ENCODE measurements at places on chromosomes 1 and 21.

GRCh38 chr1:155125511-155125945 is 2.1 kb upstream of the EFNA1 start:
- no peak for DNase-seq

DNA sequence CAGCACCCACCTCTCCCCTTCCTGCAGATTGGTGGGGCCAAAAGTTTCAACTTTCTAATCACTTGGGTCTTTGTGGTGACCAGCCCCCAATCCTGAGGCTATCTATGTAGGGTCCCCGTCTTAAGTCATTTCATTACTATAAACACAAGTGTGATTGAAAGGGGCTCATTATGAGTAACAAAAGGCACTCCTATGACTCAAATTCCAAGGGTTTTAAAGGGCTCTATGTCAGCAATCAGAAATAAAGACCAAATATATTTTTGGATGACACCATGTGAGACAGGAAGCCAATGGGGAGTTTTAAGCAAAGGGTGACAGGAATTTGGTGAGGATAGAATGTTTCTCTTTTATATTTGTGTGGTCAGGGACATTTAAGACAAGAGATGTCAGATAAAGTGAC is 6.2 kb downstream of the ERO1B start:
- DNase-seq: no peak

DNA sequence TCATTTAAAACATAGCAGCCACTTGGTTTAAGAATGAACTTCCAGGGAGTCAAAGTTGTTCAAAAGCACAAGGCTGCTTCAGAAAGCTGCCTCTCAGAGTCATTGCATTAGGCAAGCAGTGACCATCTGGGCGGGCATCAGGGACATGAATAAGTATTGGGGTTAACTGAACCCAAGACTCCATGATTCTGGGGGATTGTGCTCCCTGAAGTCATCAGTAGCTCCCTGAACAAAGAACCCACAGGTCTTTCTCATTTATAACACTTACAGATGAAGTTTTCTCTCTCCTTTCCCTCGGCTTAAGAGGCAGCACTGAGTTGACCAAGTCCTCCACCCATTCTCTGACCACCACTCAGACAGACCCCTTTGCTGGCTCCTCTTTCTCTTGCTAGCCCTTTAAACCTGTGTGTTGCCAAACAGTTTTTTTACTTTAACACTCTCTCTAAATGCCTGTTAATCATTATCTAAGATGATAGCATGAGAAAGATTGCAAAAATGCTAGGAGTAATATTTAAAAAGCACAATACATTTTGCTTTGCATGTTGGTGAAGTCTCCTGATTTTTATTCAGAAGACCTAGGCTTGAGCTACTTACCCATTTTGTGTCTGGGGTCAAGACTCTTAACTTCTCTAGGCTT is 77.0 kb upstream of the ARHGAP29 start:
- no peak for DNase-seq

- no peak for DNase-seq
Measured at GRCh38 chr21:27315373-27315772, 348.5 kb upstream of the ADAMTS5 start.

DNA sequence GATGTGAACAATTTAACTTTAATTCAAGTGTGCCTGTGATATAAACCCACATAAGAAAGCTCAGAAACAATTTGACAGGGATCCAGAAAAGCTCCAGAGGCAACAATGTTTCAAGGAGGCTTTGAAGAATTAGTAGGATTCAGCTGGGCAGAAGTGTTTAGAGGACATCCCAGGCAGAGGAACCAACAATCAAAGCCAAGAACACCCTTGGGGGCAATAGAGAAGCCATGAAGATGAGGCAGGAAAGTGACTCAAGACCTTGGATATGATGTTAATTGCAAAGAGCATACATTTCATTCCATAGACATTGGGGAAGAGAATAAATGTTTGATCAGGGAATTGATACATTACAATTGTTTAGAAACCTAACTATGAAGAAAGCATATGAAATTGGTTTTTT is 280.3 kb downstream of the LTN1 start:
- DNase-seq: no peak

- no peak for DNase-seq
Measured at GRCh38 chr1:39129514-39129913, 75.0 kb upstream of the MACF1 start.

GRCh38 chr1:222098404-222098803 is 356.5 kb upstream of the DUSP10 start:
- DNase-seq: no peak

GRCh38 chr1:45876000-45876617 is 72.7 kb downstream of the MAST2 start:
- no peak for DNase-seq

- DNase-seq: no peak
Measured at GRCh38 chr1:162873671-162874666, 13.0 kb upstream of the CCDC190 start.

- DNase-seq: no peak
Measured at GRCh38 chr1:184163674-184164465, 112.3 kb downstream of the TSEN15 start.

DNA sequence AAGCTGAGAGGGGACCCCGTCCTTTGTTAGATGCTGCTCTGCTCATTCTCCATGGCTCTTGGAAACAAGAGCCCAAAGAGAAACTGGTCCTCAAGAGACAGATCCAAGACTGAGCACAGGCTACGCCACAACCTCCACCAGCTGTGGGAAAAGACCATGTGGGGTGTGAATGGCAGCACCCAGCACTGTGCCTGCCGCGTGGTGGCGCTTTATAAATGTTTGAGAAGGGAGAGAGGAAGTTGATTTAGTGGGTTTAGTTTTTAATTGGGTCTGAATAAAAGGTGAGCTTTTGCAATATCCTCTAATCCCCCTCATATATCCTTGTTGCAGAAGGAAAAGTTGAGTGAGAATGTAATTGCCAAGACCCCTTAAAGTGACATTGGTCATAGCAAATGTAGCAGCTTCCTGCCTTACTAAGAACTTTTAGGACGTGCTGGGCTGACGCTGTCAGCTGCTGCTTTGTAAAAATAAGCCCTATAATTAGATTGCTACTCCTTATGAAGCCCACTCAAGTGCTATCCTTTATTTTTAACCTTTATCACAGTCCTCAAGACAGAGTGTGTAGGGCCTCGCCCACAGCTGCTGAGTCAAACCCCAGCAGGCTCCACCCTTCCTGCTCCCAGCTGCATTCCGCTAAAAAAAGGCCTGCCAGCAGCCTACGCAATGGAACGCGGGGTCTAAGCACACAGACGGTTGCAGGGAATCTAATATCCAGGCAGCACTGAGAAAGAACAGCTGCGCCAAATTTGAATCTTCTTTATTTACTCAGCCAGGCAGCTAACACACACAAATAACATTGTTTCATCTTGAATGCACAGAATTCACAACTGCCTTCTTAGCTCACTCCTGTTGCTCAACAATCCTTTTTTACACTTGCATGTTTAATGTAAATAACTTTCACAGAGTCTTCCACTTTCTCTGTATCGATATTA is 47.4 kb upstream of the PRDX6 start:
- DNase-seq: peak; percentile 72

GRCh38 chr1:202158810-202159533 is 1.4 kb downstream of the PTPN7 start:
- peak; percentile 75 for DNase-seq

- DNase-seq: no peak
Measured at GRCh38 chr1:94025383-94026340, 95.3 kb downstream of the ABCA4 start.

DNA sequence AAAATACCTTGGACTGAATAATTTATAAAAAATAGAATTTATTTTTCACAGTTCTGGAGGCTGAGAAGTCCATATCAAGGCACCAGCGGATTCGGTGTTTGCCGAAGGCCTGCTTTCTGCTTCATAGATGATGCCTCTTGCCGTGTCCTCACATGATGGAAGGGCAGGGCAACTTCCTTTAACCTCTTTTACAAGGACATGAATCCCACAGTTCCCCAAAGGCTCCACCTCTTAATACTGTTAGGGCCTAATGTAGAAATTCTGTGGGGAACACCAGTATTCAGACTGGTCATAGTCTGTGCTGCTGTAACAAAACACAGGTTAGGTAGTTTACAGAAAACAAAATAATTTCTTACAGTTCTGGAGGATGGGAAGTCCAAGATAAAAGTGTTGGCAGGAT is 25.9 kb downstream of the DYRK1A start:
- DNase-seq: no peak

- no peak for DNase-seq
Measured at GRCh38 chr21:22311741-22312462, 1313.7 kb downstream of the NCAM2 start.

DNA sequence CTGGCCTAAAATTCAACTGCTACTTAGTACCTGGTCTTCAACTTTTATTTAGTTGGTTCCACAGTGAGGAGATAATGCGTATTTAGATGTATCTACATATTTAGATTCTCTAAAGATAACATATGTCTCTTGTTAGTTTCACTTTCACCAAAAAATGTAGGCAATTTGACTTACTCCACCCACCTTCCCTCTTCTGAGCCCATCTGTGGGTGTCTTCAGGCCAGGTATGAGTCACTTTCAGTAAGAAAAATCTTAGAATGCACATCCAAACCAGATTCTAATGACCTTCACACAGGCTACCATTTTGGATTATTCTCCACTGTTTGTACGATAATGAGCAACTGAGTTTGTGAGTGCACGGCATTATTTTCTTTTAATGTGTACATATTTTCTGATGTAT is 501.7 kb downstream of the NEGR1 start:
- no peak for DNase-seq

GRCh38 chr1:232012773-232013386 is 386.3 kb downstream of the DISC1 start:
- no peak for DNase-seq

DNA sequence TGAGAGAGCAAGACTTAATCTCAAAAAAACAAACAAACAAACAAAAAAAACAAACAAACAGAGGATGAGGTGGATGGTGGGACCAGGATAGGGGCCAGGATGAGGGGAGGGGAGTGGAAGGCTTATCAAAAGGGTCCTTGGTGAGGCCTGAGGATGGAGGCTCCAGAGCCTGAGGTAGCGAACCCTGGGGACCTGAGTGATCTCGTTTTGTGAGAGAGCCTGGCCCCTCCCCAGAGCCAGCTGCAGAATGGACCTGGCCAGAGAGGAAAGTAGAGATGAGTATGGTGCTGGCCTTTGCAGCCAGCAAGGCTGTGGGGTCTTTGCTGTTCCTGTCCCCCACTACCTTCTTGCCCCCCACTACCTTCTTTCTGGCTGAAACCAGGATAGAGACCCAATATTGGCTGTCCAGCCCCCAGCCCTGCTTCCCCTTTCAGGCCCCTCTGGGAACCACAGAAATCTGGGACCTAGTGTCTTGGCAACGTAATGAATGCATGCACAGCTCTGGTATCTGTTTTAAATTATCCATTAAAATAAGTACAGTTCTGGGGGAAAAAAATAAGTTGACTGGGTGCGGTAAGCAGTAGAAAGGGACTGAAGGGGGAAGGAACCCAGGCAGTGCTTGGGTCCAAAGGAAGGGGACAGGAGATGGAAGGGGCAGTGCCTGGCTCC is 1.1 kb upstream of the LMNA start:
- no peak for DNase-seq

DNA sequence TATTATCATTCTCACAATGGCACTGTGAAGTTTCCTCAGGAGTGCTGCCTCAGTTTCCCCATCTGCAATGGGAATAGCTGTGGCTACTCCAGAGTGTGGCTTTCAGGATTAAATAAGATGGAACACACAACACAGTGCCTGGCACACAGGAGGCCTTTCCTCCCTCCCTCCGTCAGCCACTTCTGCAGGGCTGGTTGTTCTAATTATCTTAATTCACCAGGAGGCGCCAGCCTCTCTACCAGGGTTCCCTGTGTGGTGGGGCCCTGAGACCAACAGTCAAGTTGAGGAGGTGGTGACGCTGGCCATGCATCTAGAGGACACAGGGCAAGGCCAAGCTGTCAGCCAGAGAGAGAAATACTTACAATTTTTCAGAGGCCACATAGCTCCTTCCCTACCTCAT is 6.3 kb upstream of the FOXO6 start:
- no peak for DNase-seq

GRCh38 chr1:207045453-207045852 is 5.6 kb downstream of the YOD1 start:
- DNase-seq: no peak
